ENCODE measurements at places on chromosomes 4 and X. TPM values are rescaled to one million over a fixed set of nuclear protein-coding genes. Genes with fewer than 3 reads are reported as not detected.
A peak's percentile ranks its signal among the peaks of the same experiment; 100 is the strongest.

DNA sequence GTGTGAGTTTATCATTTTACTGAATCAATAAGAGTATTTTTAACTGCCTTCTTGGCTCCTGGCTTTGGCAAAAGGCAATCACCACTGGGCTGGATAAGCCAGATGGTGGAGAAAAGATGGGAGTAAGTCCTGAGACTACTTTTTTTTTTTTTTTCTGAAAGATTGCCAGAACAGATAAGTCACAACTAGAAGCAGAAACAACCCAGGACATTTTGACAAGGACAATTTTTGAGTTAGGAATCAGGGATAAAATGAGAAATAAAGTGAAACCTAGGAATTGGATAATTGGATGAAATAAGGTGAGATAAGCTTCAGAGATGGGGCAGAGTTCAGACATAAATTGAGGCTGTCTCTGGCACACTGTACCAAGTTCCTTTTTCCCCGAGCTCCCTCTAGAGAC, 471.0 kb downstream of the KLHL13 start:
- H3K27ac ChIP-seq: no peak overlapping the region
- DNase-seq: no peak
- no peaks in the 10 kb centered on the region for H3K27me3 ChIP-seq
- no peaks in the 10 kb centered on the region for H3K36me3 ChIP-seq
- H3K4me1 ChIP-seq: no peaks in the 10 kb centered on the region

The WDR17 gene
- 0.36 TPM for total RNA-seq

The PDLIM3 gene
- 1.8 TPM for total RNA-seq

DNA sequence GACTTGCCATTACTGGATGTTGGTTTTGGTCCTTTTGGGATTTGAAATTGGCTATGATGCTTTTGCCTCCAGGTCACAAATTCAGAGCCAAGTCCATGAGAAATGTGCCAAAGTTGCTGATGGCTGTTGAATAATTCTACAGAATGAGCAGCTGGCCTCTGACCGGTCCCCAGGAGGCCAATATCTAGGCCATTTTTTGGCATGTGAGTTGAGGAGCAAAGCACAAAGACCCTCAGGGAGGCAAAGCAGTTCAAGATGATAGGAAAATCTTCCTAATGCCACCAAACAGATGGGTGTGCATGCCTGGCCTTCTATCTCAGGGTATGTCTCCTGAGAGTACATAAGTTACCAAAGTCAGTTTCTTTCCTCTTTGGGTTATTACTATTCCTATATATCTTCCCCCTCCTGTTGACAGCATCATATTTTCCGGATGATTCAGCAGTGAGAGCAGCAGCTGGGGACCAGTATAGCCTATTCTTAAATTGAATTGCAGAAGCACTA, 44.4 kb downstream of the SEL1L3 start:
- H3K36me3 ChIP-seq: peaks cover 30% of the 10 kb centered on the region
- peak overlapping the region; percentile 79 for H3K27ac ChIP-seq
- H3K27me3 ChIP-seq: no peaks in the 10 kb centered on the region
- no peak for DNase-seq

The PAK3 gene
- 1.4 TPM for total RNA-seq

GRCh38 chr4:159150821-159151390, 48.0 kb downstream of the RAPGEF2 start:
- H3K36me3 ChIP-seq: no peaks in the 10 kb centered on the region
- no peak overlapping the region for H3K27ac ChIP-seq
- DNase-seq: no peak
- no peak overlapping the region for H3K4me3 ChIP-seq
- H3K27me3 ChIP-seq: no peaks in the 10 kb centered on the region
- H3K4me1 ChIP-seq: peaks cover 6% of the 10 kb centered on the region

The SLC7A11 gene
- total RNA-seq: 46.3 TPM

The RNF175 gene
- under 0.01 TPM for total RNA-seq

The GAB3 gene
- total RNA-seq: 6.9 TPM

DNA sequence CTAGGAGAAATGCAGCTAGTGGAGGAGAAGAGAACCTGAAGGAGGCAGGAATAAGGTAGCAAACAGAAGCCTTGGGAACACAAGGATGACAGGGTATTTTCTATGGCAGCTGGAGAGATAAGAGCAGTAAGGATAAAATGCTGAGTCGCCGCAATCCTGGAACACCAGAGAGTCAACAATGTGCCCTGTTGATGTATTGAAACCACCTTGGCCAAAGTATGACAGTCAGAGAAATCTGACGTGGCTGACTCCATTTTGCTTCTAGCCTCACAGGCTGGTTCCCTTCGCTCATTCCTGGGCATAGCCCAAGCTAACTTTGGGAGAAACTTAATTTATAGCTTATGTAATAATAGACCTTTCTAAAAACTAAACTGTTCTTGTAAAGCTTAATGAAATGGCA, 56.6 kb upstream of the C4orf54 start:
- H3K27ac ChIP-seq: no peak overlapping the region
- H3K27me3 ChIP-seq: no peaks in the 10 kb centered on the region
- no peak for DNase-seq
- no peak overlapping the region for H3K4me3 ChIP-seq
- H3K36me3 ChIP-seq: no peaks in the 10 kb centered on the region
- no peaks in the 10 kb centered on the region for H3K4me1 ChIP-seq

Data from osteoblast (primary cell).